ENCODE measurements at places on chromosomes 1 and 21. TPM values are rescaled to one million over a fixed set of nuclear protein-coding genes. Genes with fewer than 3 reads are reported as not detected.

DNA sequence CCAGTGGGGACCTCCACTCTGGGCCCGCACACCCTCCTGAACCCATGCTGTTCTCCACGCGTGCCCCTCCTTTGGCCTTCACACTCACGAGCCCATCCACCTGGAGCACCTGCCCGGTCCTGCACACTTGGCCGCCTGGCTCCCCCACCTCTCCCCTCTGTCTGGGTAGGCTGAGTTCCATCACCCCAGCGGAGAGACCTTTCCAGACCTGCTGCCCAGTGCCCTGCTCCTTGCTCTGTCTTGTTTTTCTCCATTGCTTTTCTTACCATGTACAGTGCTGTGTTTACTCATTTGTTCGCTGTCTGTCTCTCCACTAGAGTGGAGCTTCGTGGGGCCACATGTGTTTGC lies 351.0 kb upstream of the VAMP3 start:
- DNase-seq: no peak

GRCh38 chr1:99751877-99752504 lies 14.4 kb downstream of the FRRS1 start:
- no peak for DNase-seq

DNA sequence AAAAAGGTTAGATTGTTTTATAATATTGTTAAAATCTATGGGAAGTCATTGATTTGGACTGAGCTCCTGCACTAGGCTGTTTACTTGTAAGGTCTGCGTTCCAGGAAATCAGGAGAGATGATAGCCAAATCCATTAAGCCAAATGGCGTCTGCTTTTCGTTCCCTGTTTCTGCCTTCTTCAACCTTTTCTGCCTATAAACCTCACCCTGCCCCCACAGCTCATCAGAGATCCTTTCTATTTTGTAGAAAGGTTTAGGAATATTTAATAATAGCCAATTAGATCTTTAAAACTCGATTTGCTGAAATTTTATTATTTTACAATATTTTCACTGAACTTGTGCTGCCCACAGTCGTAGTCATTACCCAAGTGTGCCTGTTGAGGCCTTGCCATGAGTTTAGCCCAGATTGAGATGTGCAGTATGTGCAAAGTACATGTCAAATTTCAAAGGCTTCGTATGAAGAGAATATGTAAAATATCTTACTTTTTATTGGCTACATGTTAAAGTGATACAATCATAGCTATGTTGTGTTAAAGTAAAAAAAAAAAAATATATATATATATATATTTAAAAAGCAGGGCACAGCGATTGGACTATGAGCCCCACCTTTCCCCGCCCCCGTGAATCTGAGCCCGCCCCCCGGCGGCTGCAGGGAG lies 444 bp upstream of the IARS2 start:
- DNase-seq: no peak

GRCh38 chr1:224569276-224569675 lies 46.8 kb upstream of the CNIH3 start:
- no peak for DNase-seq

GRCh38 chr1:34060187-34060730 lies 104.8 kb downstream of the CSMD2 start:
- no peak for DNase-seq

GRCh38 chr1:236509647-236510401 lies 14.0 kb upstream of the LGALS8 start:
- DNase-seq: no peak

- peak; percentile 16 for DNase-seq
Observed at GRCh38 chr1:93374334-93375106, 28.8 kb downstream of the DR1 start.

DNA sequence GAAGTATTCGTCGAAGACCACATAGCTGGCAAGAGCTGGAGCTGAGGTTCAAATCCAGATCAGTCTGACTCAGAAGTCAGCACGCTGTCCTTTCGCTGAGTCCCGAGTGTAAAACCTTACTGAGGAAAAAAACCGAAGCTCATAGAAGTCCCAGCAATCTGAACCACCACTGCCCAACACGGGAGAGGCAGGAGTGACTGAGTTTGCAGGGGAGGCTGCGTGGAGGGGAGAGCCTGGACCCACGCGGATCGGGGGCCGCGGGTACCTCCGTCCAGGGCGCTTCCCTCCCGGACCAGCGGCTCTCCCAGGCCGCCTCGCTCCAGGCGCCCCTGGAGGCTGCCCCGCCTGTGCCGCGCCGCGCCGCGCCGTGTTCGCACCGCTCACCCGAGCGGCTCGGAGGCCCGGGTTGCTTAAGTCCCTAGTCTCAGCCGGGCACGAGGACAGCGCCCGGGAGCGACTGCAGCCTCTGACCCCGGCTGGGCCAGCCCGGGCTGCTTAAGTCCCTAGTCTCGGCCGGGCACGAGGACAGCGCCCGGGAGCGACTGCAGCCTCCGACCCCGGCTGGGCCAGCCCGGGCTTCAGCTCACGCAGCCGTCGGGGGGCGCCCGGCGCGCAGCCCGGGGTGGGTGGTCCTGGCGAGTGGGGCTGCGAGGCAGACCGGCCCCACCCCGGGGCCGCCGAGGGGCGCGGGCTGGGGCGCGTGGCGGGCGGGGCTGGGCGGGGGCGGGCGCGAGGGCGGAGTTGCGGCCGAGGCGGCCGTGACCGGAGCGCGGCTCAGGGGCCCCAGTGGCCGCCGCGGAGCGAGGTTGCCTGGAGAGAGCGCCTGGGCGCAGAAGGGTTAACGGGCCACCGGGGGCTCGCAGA lies at the start of gene ADAMTSL4:
Gene ADAMTSL4, plus strand, starts transcription at position 777 of the 864 bp plus-strand sequence. CDS start 2,881 bp downstream, outside the sequence.
- DNase-seq: peak; percentile 62

DNA sequence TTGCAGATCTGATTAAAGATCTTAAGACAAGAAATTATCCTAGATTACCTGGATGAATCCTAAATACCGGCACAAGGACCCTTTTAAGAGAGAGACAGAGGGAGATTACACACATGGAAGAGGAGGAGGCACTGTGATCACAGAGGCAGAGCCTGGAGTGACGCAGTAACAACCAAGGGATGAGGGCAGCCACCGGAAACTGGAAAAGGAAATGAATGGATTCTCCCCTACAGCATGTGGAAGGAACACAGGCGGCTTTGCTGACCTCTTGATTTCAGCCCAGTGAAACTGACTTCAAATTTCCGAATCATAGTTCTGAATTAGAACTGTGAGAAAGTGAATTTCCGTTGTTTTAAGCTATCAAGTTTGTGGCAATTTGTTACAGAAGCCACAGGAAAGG lies 50.2 kb upstream of the IVNS1ABP start:
- no peak for DNase-seq

GRCh38 chr1:119700326-119700725 lies 11.4 kb upstream of the PHGDH start:
- no peak for DNase-seq

GRCh38 chr1:234258071-234258470 lies 115.2 kb upstream of the COA6 start:
- no peak for DNase-seq

DNA sequence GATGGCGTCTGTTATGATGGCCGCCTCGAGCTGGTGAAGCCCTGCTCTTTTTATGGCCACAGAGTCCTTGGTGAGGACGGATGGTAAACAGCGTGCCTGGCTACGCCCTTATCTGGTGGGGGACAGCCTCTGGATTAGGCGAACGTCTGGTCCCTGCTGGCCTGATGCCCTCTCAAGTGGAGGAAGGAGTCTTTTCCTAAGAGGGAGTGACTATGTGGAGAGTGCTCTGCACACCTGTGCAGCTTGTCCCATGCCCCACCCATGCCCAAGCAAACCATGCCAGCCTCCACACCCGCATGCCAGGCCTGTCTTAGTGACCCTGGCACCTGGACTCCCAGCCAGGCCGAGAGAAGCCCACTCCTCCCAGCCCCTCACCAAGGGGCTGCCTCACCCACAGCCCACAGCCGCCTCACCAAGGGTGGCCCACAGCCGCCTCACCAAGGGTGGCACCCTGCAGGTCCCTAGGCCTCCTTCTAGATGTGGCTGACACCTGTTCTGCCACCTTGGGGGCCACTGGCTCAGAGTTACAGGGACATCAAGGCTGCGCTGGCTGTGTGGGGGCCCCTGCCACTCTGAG lies 40.2 kb downstream of the WNT9A start:
- no peak for DNase-seq

DNA sequence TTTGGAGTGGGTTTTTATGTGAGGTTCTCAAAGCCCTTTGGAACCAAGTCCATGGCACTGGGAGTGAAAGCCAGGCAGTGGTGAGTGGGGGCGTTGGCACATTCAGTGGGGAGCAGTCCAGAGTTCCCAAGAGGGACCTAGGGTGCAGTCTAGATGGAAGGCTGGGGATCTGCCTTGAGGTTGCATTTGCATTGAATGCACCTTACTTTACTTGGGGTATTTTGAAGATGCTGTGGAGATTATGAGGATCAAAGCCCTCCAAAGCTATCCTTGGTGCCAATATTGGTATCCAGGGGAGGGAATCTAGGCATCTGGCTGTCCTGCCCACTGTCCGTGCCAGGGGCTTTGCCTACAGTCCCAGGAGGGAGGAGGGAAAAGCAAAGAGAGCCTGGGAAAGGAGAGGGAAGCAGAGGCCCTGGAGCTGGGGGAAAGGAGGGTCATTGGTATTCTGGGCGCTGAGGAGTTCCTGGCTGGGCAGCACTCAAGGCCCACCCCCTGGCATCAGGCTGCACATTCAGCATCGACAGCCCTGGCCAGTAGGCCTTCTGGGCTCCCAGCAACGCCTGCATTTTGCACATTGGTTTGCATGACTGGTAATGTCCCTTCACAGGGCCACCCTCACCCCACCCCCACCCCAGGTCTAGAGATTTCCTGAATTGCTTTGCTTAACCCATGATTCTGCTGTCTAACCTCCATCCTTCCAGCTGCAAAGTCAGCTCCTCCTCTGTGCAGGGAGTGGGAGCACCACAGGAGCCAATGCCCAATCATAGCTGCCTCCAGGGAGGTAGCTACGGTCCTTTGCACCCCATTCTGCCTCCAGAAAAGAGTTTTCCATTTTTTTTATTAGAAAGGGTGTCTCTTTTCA lies 843 bp upstream of the BCAN start:
- no peak for DNase-seq

DNA sequence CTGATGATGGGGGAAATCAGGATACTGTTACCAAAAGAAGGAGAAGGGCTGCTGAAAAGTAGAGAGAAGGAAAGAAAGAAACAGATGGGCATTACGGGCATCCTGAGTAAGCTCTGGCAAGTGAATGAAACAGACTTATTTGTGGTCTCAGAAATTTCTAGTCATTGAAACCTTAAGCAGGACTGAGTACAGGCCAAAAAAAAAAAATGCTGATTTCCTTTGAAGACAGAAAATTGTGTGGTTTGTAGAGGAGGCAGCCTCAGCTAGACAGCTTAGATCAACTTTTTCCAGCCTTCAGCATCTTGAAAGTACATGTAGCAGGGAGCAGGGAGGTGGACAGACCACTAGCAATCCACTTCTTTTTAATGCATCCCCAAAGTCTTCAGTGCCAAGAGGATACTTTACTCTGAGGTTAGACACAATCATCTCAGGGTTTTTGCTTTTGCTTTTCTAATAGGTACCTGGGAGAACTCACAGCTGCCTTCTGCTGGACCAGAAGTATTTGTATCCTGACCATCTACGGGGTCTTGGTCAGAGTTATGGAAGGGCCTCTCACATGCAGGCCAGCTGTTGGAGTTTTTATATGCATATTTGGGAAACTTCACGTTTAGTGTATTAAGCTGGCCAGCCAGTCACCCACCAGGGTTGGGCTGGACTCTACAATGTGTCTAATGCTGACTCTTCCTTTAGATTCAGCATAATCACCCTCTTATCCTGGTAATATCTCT lies 10.6 kb upstream of the CAPZB start:
- DNase-seq: no peak

- no peak for DNase-seq
Observed at GRCh38 chr1:29767088-29767685, 530.9 kb downstream of the PTPRU start.

GRCh38 chr1:153217212-153217611 lies at the start of gene PRR9:
Gene PRR9 (plus strand): TSS chr1:153217584. CDS start chr1:153218145, 561 bp downstream.
- DNase-seq: no peak

GRCh38 chr1:99465176-99465900 lies 180.6 kb upstream of the PALMD start:
- DNase-seq: no peak

DNA sequence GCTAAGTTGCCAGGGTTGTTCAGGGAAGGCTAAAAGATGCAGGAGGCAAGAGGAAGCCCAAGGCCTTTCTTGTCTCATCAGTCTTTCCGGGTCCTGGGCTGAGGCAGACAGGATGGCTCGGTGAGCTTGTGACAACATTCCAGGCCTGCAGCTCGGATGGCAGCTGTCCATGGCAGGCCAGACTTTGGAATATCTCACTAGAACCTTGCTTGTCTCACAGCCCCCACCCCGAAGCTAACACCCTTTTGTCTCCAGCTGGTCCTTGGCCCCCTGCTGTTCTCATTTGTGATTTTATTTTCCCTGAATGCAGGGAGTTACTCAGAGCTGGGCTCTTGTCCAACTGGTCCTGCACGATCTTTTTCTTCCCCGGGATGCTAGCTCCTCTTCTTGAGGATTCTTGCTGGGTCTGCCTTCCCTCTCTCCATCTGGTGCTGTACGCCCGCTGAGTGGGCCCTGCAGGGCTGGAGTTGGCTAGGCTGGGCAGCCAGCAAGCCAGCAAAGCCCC lies 477.2 kb upstream of the CAMK1G start:
- DNase-seq: no peak

GRCh38 chr1:57637155-57637554 lies 213.3 kb upstream of the DAB1 start:
- no peak for DNase-seq

- peak; percentile 29 for DNase-seq
Observed at GRCh38 chr1:108560874-108561459, 1.1 kb downstream of the EEIG2 start.

DNA sequence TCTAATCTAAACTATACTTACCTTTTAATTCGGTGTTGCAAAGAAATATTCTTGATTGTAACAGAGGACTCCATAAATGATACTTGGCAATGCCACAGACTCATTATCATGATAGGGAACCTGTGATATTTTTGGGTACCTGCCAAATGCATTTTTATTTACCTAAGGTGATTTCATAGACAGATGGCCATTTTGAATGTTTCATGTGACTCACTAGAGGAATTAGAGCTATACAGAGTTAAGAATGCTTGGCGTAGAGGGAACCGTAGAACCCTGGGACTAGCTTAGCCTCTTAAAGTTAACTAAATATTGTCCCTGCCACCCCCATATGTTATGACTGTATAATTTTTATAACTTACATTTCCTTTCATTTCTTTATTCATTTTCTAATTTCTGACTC lies 136.1 kb downstream of the DISP1 start:
- DNase-seq: no peak

GRCh38 chr1:111620441-111620971 lies 917 bp downstream of the RAP1A start:
- DNase-seq: no peak

DNA sequence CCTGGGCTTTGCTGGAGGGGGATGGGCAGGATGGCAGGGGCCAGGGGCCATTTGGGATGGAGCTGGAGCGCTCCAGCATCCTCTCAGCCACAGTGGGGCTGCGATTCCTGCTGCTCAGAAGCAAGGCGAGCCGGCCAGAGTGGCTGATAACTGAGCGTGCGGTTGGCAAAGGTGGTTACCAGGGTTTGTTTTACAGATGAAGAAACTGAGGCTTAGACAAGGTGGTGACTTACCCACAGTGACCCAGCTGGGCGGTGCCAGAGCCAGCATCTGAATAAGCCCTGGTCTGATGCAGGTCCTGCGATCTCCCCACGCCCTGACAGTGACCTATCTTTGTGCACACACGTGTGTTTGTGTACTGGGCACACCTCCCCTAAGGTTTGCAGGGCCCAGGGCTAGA lies 5.9 kb upstream of the PRXL2B start:
- DNase-seq: no peak

Gene AP4B1
- 11.8 TPM for total RNA-seq

Gene C1orf116
- total RNA-seq: 0.74 TPM

Gene HES4
- 34.0 TPM for total RNA-seq

Gene TMEM200B
- total RNA-seq: 1.6 TPM

Gene OR14K1
- total RNA-seq: not detected

Gene PHC2
- total RNA-seq: 105 TPM

Gene CNKSR1
- total RNA-seq: 1.8 TPM

Gene NPL
- 5.3 TPM for total RNA-seq

Gene MCOLN3
- 0.44 TPM for total RNA-seq

Gene RASSF5
- total RNA-seq: 7.8 TPM

Gene HNRNPR
- total RNA-seq: 54.6 TPM
